8988T (cell line): ENCODE measurements at places on chromosomes 6 and 20.

DNA sequence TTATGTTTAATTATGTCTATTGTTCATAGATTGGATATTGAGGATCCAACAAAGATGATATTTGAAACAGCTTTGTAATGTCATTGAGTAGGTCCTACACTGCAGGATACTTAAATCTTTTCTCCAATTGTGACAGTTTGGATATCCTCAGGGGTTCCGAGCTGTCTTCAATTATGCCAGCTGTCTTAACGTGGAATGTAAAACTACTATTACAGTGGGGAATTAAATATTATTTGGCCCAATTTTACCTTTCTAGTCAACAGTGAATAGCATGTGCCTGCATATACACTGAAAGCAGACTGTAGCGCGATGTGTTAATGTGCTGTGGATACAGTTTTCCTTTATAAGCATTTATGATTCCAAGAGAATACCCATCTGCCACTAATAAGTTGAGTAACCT lies 156.9 kb downstream of the GRIK2 start:
- no peak for DNase-seq

GRCh38 chr20:59062081-59062480 lies 19.5 kb upstream of the PRELID3B start:
- no peak for DNase-seq

- no peak for DNase-seq
Measured at GRCh38 chr6:165883851-165884640, 221.0 kb upstream of the PDE10A start.

GRCh38 chr6:15365273-15365687 lies 119.4 kb downstream of the JARID2 start:
- DNase-seq = no peak

DNA sequence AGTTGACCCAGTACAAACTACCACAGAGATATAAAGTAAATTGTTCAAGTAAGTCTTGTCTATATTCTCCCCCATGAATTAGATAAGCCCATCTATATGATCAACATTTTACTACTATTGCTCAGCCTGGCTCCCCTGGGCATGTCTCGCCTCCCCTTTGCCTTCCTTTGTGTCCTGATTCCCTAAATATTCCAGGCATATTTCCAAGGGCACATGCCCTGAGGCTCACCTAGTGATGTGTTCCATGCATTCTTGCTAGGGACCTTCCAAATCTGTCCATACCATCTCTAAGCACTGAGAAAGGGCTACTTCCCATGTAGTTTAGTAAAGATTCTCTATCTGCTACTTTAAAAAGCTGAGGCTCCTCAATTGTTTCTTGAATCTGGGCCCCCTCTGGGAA lies 309.5 kb upstream of the PRND start:
- no peak for DNase-seq
